Bronchial epithelial cell (primary cell): ENCODE measurements at places on chromosomes 13 and 19. TPM values are rescaled to one million over a fixed set of nuclear protein-coding genes. Genes with fewer than 3 reads are reported as not detected.

The VSIG10L gene
- 0.53 and 2.8 TPM in 2 replicates for total RNA-seq

The NAPSA gene
- total RNA-seq: 0.26 TPM in 2 replicates

The ZNF253 gene
- 2.1 and 3.6 TPM in 2 replicates for total RNA-seq

The GARIN5B gene
- not detected in 2 replicates for total RNA-seq

The KLK6 gene
- total RNA-seq: 0.26 TPM in 2 replicates

The HIPK4 gene
- total RNA-seq: 0.26 TPM in 1 of 2 replicates, not detected in the other

The LGALS7 gene
- 11.3 and 406 TPM in 2 replicates for total RNA-seq

The DMKN gene
- 97.4 and 269 TPM in 2 replicates for total RNA-seq

DNA sequence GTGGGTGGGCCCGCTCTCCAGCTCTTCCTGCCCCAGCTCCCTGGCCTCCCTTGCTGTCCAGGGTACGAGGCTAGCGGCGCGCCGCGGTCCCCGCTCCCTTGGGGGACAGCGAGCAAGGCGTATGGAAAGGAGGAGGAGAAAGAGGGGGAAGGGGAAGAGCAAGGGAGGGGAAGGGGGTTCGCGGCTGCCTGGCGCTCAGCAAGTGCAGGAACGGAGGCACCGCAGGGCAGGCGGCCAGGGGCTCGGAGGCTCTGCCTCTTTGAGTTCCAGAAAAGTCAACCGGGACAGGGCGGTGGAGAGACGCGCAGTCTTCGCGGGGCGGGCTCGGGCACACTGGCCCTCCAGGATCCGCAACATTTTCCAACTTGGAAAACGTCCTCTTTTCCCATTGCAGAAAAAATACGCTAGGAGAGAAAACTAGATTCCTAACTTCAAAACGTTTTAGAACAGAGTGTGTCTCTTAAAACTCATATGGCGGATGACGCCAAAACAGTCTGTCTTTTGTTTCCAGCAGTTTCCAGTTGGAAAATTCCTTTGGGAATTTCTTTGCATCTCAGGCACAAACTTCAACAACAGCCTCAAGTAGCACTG is 23.1 kb upstream of the TNFRSF19 start:
- DNase-seq: no peak

DNA sequence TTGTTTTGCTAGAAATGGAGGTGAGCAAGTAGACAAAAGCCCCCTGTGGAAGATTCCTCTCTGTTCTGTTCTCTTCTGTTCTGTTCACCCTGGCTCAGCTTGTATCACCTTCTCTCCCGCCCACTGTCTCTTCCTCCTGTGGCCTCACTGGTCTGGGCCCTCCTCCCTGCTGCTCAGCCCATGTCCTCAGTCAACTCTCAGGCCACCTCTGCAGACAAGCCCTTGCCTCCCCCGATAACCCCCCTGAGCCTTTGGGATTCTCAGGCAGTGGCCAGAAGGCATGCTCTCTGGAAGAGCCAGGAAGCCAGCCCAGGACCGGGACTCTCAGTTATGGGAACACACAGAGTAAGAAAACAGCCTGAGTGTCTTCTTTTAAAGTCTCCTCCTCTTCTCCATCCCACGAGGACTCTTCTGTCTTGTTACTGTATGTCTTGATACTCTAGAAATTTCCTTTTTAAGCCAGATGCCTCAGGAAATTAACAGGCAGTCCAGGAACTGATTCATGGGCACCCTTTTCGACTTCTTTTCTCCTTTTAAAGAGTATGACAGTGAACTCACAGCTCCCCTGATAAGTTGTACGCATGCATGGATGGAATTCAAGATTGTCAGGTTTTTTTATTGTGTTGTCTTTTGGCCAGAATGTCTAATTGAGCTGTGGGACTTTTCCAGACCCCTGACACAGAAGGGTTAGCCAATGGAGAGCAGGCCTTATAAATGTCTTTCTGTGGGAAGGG is 33.7 kb downstream of the SHISA2 start:
- DNase-seq: no peak

DNA sequence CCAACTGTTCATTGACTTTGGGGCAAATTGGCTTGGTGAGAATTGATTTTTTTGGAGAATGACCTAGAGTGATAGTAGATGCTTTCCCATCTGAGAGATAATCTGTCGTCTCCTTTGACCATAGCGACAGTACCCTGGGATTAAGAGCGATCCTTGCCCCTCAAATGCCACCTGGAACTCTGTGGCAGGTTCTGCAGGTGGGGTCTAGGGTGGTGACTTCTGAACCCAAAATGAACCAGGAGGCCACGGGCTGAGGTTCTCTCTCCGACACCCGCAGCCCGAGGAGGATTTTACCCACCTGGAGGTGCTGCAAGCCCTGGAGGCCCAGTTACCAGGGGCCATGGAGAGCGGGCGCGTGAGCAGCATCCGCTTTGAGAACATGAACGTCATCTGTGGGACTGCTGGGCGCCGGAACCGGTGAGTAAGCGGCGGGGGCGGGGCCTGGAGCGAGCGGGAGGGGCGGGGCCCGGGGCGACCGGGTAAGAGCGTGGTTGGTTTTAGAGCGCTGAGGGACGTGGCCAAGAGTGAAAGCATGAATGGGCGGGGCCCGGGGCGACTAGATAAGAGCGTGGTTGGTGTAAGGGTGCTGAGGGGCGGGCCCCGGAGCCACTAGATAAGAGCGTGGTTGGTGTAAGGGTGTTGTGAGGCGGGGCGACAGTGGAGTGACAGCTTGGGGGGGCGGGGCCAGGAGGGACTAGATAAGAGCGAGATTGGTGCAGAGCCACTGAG is 8.6 kb downstream of the C19orf81 start:
- DNase-seq: peak; percentile 48

- DNase-seq: no peak
Measured at GRCh38 chr19:4067396-4068046, 822 bp upstream of the ZBTB7A start.

DNA sequence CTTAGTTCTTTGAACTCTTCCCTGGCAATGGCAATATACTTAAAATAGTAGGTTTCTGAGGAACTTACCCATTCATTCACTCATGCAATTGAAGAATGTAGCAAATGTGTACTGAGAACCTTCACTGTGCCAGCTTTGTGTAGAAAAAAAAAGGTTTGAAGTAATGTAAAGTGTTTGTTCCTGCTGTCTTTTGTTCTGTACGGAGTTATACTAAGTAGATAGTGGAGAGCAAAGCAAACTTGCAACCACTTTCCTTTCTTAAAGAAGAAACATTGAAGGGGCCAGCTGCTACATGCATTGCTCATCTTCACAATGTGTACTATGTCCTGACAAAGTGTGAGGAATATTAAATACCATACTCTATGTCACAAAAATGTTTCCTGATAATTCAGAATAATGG is 68.9 kb upstream of the FREM2 start:
- no peak for DNase-seq

DNA sequence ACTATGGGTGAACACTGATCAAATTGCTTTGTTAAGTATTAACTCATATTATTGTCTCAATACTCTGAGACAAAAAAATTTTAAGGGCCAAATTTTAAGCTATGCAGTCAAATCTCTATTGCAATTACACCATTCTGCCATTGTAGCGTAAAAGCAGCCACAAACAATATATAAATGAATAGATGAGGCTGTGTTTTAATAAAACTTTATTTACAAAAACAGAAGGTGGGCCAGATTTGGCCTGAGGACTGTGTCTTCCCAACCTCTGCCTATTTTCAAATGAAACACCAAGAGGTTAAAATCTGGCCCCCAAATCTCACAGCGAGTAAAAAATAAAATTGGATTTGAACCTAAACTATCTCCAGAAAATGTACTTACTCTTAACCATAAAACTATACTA is 51.7 kb downstream of the MBD3L2B start:
- no peak for DNase-seq

DNA sequence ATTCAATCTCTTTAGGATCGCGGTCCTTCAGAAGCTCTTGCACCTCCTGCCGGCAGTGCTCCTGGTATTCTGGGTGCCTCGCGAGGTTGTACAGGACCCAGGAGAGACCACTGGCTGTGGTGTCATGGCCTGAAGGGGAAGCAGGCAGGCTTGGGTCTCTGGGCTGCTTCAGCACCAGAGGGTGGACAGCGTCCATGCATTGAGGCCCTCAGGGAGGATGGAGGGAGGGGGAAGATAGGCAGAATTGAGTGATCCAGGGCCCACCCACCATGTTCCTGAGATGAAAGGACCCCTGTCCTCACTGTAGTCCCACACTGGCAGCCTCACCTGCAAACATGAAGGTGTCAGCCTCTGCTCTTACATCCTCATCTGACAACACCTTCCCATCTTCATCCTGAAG is 17.9 kb upstream of the OR10H5 start:
- DNase-seq: no peak

DNA sequence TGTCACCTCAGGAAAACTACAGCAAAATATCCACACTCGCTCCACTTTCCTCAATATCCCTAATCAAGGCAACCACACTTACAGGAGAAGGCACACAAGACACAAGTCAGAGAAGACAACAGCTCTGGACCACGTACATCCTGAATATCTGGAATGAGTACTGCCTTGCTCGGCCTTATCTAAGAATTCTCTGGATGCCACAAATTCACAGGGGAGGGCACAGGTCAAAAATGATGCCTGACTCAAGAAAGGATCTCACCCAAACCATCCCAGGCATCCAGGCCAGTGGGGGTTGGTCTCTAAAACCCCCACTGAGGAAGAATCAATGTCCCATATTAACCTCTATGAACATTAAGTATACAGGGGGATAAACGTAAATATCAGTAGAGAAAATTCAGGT is 29.9 kb downstream of the ATP7B start:
- no peak for DNase-seq

- no peak for DNase-seq
Measured at GRCh38 chr19:11781295-11782057, 14.7 kb downstream of the ZNF441 start.

DNA sequence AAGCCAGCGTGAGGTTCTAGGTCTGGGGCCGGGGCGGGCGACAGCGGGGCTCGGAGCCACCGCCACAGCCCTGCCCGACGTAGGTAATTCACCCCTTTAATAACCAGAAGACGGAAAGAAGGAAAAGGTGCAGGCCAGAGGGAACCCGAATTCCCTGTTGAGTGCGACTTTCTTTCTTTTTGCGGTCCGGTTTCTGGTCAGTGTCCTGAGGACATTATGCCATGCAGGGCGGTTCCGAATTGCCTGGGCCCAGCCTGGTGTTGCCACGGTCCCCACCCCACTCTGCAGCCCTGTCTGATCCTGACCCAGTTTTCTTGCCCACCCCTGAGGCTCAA is 18.4 kb upstream of the TFDP1 start:
- DNase-seq: no peak

- no peak for DNase-seq
Measured at GRCh38 chr19:11418549-11419506, at the start of gene RGL3. RGL3 (minus strand) TSS chr19:11419314; CDS start chr19:11419278, 36 bp downstream.

GRCh38 chr19:42010245-42011126 is 16.5 kb upstream of the ATP1A3 start:
- no peak for DNase-seq

DNA sequence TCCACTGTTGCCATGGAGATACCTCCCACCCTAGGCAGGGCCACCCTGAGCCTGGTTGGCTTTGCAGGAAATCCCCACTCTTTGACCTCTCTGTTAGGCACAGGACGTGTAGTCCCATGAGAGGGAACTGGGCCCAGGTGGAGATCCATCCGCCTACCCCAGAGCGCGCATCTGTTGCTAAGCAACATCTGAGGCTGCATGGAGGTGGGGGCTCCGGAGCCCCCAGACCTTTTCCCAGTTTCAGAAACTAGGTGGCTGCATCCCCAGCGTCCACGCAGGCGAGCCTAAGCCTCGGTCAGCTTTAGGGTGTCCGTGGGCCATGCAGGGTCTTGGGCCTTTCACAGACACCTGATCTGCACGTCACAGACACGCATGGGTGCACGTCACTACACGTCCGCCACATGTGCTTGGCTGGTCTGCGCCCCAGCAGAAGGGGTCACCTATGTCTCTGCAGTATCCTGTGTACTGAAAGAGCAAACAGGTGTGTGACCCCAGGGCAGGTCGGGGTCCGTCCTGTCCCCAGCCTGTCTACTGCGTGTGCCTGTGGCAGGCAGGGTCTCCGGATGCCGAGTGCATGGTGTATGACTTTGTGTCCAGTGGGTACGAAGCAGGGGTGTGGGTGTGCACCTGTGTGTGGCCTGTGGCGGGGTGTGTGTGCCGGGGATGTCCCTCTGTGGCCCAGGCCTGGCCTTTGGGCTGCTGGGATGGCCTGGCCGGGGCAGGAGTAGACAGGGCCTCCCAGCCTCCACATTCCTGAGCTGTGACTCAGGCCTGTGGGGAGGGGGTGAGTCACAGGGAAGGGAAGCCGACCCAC is 4.1 kb upstream of the CIRBP start:
- DNase-seq: peak; percentile 70

GRCh38 chr13:44974056-44974793 is 15.0 kb downstream of the NUFIP1 start:
- DNase-seq: peak; percentile 38

DNA sequence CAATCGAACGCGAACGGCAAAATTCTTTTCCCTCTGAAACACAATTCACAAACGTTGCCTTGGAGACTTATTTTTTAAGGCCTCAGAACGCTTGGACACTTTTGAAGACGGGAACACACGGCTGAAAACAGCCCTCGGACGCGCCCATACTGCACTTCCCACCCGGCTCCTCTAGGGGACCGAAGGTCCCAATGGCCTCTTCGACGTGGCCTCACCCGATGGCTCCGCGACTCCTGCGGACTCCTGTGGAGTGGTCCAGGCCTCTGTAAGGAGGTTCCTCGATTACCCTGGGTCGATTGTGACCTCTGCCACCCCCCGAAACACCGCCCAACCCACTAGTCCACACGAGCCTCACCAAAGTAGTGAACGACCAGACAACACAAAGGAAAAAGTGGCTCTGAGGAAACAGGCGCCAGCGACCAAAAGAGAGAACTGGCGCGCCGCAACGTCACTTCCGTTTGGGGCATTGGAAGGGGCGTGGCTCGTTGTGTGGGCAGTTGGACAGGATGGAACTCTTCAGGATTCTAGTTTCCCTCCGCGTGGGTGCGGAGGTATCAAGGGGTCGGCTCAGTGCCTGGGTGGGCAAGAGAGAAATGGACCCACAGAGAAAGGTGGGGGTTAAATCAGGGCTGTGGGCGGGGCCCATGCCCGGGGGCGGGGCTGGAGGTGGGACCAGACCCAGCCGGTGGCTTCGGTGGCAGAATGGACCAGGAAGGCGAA is at the start of gene ZNF560:
ZNF560 (minus strand) TSS at position 434 of the 720 bp plus-strand sequence. CDS start 23,303 bp downstream, outside the sequence.
- DNase-seq: no peak

- DNase-seq: no peak
Measured at GRCh38 chr19:40367577-40368434, 19.3 kb downstream of the PLD3 start.

DNA sequence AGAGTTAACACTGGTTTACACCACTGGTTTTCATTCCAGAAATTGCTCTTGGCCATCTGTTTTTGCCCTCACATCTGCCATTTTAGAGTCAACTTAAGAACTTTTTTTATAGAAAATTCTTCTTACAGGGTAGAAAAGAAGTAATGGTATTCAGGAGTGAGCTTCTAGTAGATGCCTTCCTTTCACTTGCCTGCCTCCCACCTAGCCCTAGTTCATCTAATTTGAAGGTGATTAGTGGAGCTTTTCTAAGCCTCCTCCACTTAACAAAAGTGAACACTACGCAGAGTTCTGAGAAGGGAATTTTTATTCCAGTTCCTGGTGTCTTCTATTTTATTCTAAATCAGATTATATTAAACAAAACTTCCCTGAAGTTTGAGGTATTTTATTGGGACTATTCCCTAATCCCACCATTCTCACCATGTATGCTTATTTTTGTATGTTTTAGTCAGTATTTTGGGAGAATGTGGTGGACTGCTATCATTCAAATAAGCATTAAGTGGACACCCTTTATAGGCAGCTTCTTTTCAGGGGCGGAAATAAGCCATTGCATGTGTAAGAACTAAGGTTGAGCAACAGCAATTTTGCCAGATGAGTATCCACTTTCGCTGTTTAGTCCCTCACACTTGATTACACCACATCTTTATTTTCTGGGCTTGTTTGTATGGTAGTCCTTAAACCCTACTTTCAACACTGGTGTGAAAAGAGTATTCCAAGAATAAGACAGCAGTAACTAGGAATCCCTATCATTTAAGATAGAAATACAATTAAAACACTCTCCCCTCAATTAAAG is 156.9 kb downstream of the ENOX1 start:
- peak; percentile 0 for DNase-seq
